NCI-H1436 treated with DMSO at 0.1 percent for 48 hours (cell line): ENCODE measurements at places on chromosomes 6 and 20.

DNA sequence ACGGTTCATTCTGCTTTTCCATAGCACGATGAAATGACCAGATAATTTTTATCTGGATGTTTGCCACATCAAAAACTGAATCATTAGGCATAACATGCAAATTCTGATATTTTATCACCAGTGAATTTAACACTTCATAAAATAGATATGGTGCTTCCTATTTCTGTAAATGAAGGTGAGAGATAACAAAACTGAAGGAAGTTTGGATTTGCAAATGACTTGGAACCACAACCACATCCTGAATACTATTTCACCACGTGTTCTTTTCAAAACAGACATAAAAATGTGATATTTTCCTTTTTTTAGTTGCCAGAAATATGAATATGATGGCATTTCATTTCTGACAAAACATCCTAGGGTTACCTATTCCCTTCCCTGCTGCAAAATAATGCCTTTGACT, 146.1 kb downstream of the EDN1 start:
- no peak for DNase-seq

- no peak for DNase-seq
Observed at GRCh38 chr6:35601331-35602132, 87.2 kb downstream of the FKBP5 start.

GRCh38 chr6:13513626-13514502, 26.5 kb upstream of the GFOD1 start:
- no peak for DNase-seq

- DNase-seq = no peak
Observed at GRCh38 chr20:57439432-57439831, 48.2 kb downstream of the RBM38 start.

- no peak for DNase-seq
Observed at GRCh38 chr20:38700141-38700540, 24.1 kb upstream of the SLC32A1 start.

DNA sequence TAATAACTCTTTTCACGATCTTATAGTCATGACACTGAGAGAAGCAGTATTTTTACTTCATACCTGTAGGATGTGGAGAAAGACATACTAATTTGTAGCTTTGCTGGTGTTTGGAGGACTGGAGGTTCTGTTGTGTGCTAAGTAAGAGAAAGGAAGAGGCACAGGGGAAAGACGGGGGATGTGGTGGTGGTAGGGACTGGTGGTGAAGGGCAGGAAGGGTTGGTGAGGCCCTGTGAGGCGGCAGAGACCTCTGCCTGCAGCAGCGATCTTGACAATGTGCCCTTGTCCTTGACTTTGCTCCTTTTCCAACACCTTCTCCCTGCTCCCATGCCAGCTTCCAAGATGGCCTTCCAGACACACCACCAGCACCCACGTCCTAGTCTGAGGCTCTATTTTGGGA, 32.6 kb upstream of the MPC1 start:
- DNase-seq = no peak

DNA sequence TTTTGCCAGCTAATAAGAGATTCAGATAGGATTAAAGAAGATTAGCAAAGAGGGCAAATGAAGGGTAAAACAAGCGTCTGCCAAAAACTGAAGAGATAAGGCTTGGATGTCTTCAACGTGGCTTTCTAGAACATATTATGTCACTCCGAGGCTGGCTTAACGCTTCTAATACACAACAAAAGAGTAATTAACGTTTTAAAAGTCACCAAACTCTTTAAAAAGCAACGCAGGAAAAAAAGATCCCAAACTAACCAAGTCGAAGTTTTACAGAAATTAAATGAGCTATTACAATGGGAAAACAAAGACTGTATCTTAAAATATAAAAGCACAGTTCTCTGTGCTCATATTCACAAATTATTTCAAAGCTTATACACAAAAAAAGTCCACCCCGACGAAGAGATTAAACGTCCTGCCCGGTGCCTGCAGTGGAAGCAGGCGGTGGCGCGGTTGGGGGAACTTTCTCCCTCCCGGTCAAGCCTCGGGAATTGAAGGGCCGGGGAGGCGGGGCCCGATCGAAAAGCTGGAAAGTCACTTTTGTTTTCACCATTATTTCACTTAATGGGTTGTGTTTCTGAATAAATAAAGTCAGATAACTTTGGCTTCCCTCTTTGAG, 1.2 kb downstream of the MAK start:
- DNase-seq = no peak

GRCh38 chr6:134474955-134475354, 157.0 kb upstream of the SGK1 start:
- no peak for DNase-seq

DNA sequence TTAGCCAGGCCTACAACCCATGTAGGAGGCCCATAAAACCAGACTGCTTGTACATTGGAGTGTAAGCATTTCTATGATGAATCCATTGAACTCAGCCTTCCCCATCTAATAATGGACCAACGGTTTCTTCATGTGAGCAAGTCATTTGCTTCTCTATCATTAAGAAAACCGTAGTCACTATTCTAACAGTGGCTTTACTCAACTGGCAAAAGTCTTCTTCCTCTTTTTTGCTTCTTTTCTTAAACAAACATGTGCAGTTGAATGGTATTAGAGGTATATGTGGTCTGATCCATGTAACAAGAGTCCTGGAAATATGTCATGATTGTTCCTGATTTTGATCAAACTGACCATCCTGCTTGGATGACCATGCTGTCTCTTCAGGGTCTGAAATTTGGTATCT, 132.4 kb upstream of the STXBP5 start:
- no peak for DNase-seq

DNA sequence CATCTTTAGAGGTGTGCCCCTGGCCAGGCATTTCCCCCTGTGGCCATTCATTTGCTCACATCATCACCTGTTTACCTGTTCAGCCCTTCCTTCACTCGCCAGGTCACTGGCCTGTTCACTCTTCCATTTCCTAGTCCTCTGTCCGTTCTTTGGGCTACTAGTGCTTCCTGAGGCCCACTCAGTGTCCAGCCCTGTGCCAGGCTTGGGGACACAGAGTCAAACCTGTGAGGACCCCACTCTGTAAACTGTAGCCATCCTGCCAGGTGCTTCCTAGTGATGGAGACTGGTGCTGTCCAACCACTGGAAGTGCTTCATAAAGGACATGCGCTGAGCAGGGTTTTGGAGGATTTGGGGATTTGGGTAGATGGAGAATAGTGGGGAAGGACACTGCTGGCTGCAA, 3.5 kb downstream of the DLGAP4 start:
- no peak for DNase-seq

GRCh38 chr6:153832543-153832942, 206.5 kb upstream of the OPRM1 start:
- DNase-seq = no peak

- DNase-seq = no peak
Observed at GRCh38 chr6:112007805-112008204, 46.1 kb upstream of the CCN6 start.

- no peak for DNase-seq
Observed at GRCh38 chr6:20770773-20771172, 236.5 kb downstream of the CDKAL1 start.

- DNase-seq = no peak
Observed at GRCh38 chr6:19723545-19723944, 113.6 kb upstream of the ID4 start.

GRCh38 chr6:167706313-167707109, 120.2 kb upstream of the AFDN start:
- DNase-seq = no peak

DNA sequence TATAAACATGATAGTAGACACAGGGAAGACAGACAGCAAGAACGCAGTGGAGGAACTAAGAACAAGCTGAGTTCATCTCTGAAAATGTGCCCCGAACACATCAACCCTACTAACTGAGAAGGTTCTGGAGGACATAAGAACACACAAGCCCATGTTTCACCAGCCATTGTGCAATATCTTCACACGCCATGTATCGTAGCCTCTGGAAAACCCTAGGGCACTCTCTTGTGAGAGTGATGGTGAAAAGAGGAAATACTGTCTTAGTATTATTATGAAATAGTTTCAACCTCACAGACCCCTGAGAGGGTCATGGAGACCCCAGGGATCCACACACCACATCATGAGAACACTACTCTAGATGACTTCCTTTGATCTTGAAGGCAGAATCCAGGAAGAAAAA, 26.1 kb upstream of the FOXF2 start:
- no peak for DNase-seq

DNA sequence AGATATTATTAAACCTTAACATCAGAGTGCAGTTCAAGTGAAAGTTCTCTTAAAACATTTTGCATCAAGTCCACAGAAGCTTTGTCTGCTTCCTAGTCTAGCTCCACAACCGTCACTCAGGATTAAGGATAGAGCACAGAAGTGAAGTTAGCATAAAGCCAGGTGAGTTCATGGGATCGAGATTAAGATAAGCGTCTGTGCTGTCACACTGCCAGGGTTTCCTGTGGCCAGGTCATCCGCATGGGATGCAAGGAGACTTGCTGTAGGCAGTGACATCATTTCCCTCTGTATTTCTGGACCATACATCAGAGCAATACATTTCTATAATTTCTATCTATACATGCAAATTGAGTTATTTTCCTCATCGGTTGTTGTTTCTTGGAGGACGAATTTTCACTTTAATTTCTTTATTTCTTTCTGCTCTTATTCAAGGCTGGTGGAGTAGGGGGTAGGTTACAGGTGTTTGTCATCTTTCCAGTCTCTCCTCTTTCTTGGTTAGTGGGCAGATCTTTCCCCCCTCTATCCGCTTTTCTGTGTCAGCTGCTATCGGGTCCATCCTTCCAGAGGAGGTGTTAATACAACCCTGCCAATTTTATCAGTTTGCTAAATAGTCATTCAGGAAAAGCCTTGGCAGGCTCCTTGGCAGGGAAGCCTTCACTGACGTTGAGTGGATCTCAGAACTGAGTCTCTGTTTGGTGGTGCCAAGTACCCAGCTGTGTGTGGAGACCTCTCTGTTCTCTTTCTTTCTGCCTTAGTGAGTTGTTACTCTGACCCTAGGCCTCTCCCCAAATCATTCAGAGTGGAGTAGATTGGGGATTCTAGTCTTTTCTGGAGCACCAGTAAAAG, 307.6 kb upstream of the MAP3K7 start:
- no peak for DNase-seq

DNA sequence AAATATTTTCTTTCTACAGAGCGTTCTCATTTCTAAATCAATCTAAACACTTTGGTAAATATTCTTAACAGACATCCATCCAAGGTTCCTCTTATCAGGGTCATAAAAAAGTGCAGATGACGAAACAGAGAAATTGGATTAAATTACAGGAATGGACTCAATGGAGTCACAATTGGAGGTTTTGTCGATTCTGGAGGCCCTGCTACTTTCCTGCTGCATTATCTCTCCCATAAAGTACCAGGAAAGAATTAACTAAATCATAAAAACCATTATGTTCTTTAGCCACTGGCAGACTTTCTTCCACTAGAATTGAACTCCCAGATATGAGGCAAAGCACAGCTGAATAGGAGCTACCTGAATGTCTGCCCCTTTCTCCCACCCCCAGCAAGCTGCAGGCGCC, 610.6 kb downstream of the HDGFL1 start:
- DNase-seq = peak; percentile 32

DNA sequence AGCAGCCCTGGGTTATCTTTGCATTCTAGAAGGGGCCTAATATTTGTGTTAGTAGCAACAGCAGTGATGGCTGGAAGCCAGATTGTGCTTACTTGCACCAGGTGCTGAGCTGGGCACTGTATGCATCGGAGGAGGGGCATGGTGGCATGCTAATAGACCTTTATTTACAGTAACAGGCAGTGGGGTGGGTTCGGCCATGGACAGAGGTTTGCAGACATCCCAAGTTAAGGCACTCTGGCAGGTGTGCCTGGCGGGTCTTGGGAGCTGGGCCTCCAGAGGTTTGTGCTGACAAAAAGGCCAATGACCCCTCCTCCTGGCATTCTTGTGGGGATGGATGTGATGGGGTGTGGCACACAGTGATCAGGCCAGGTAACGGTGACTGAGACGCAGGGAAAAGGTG, 39.0 kb upstream of the CD93 start:
- DNase-seq = no peak

- no peak for DNase-seq
Observed at GRCh38 chr20:18272451-18272850, 15.9 kb upstream of the ZNF133 start.

GRCh38 chr6:12608016-12608860, 108.3 kb upstream of the PHACTR1 start:
- no peak for DNase-seq

- no peak for DNase-seq
Observed at GRCh38 chr6:16769986-16770376, 8.7 kb upstream of the ATXN1 start.

DNA sequence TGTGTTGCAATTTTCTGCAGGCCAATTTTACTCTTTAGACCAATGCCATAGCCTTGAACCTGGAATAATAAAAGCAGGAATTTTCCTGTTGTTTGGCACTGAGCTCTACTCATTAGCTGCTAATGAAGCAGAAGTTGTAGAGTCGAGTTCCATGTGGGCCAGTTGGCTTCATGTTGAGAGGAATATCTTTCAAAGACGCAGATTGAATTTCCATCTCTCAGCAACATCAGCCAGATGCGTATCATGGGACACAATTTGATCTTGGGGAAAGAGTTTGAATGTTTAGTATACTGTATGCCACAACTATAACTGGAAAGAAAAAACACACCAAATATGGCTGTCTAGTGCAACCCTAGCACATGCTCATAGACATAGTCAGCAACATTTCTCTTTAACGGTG, 259.6 kb downstream of the BCKDHB start:
- DNase-seq = no peak

- no peak for DNase-seq
Observed at GRCh38 chr20:63442100-63442493, 30.4 kb downstream of the KCNQ2 start.
